Activated B cell treated with CpG ODN at 0.5 μM for 24 hours (primary cell): ENCODE measurements at places on chromosomes 3 and 15. TPM values are rescaled to one million over a fixed set of nuclear protein-coding genes. Genes with fewer than 3 reads are reported as not detected.
A peak's percentile ranks its signal among the peaks of the same experiment; 100 is the strongest.

- H3K4me1 ChIP-seq: no peaks in the 10 kb centered on the region
- no peak overlapping the region for H3K4me3 ChIP-seq
- H3K27ac ChIP-seq: no peak overlapping the region
- no peaks in the 10 kb centered on the region for H3K36me3 ChIP-seq
- H3K27me3 ChIP-seq: no peaks in the 10 kb centered on the region
Observed at GRCh38 chr3:175077216-175077615, 218.1 kb downstream of the NAALADL2 start.

DNA sequence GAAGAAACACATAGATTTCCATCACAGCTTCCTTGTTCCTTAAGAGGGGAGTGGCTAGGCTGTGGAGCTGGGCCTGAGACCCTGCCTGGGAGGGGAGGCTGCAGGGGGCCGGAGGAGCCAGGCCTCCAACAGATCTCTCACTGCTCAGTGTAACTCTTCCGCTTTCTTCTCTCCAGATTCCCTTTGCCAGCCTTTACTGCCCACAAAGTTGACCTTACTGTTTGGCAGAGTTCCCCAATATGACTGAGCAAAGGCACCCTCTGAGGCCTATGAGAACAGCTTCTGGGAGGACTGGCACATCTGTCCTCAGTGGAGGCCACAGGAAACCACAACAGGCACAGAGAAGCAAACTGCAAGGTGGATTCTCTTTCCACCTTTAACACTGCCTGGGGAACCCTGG lies 38.1 kb downstream of the SLCO2A1 start:
- no peaks in the 10 kb centered on the region for H3K4me1 ChIP-seq
- H3K27ac ChIP-seq: no peak overlapping the region
- H3K4me3 ChIP-seq: no peak overlapping the region
- H3K36me3 ChIP-seq: no peaks in the 10 kb centered on the region
- H3K27me3 ChIP-seq: peaks cover 11% of the 10 kb centered on the region

DNA sequence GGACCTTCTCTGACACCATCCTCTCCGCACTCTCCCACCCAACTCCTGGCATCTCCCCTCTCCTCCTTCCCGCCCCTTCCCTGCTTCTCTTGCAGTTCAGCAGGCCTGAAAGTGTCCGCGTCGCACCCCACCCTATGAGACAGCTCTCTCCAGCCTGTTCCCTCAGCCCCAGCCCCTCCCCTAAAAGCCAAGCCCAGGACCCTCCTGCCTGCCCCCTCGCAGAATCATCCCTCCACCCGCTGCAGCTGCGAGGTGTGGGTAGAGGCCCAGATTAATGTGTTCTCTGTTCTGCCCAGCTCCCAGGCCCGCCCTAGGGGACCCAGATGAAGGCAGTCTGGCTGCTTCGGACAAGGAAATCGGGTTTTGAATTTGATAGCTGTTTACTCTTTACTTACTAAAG lies 410 bp downstream of the PRR23E start:
- no peak overlapping the region for H3K4me3 ChIP-seq
- no peaks in the 10 kb centered on the region for H3K36me3 ChIP-seq
- no peak for DNase-seq
- H3K4me1 ChIP-seq: no peaks in the 10 kb centered on the region

DNA sequence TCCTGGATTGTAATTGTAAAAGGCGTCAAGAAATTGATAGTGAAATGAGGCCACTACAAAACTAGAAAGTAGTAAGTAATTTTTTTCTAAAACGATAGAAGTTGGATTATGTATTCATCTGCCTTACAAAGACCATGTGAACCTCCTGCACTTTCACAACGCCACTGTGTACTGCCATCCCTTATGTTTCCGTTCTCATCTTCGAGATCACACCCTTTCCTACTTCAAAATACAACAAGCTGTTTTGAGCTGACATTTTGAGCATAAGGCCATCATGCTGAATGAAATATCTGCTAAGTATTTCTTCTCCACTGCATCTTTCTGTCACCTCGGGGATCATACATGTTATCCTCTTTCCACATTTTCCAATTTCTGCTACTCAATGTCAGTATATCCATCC lies 885.5 kb downstream of the ROBO1 start:
- no peak overlapping the region for H3K4me3 ChIP-seq
- no peaks in the 10 kb centered on the region for H3K4me1 ChIP-seq
- no peaks in the 10 kb centered on the region for H3K27me3 ChIP-seq

DNA sequence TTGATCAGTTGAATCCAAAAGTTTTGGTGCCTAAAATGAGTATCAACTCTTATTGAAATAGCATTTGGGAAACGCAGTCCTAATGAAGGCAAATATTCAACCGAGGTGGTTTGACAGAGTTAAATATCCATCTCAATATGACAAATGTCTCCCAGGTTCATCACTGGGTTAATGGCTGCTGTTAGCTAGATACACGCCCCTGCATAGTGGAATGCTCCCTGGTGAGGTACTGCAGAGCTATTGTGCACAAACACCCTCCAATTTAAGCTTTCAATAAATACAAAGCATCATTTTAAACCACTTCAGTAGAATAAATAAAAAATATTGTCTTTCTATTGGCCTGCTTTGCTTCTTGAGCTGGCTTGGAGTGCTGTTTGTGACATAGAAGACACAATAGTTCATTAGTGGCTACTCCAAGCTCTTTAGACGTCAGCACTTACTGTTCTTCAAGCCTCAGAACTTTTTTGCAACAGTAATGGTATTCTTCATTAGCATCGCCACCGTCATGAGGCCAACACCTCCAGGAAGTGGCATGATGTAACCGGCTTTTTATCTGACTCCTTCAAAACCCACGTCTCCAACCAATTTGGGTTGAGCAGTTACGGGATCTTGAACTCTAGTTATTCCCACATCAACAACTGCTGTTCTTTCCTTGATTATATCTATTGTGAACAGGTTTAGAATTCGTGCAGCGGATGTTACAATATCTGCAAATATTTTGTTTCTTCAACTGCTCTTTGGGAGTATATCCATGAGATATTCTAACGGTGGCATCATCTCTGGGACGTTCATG lies 1159.6 kb upstream of the EPHA6 start:
- no peak overlapping the region for H3K27ac ChIP-seq
- no peaks in the 10 kb centered on the region for H3K27me3 ChIP-seq
- H3K4me3 ChIP-seq: no peak overlapping the region
- no peak for DNase-seq

GRCh38 chr3:151795276-151795675 lies 18.6 kb upstream of the AADAC start:
- H3K36me3 ChIP-seq: no peaks in the 10 kb centered on the region
- H3K27ac ChIP-seq: no peak overlapping the region
- DNase-seq: no peak
- peaks cover 2% of the 10 kb centered on the region for H3K27me3 ChIP-seq
- no peaks in the 10 kb centered on the region for H3K4me1 ChIP-seq
- H3K4me3 ChIP-seq: no peak overlapping the region

DNA sequence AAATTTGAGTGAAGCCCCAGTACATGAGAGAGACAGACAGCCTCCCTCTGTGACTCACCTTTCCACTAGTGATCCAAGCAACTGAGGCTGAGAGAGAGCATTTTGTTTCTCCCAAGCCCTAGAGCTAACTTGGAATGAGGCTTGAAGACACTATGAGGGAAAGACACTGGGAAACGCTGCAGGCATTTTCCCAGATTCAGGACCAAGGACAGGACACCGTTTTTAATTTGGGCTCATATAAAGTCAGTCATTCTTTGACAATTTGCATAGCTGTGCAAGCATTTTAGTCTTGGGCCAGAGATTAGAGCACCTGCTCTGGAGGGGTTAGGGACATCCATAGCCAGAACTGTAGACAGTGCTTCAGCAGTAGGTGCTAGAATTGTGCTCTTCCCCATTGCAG lies 249.0 kb downstream of the AGBL1 start:
- H3K36me3 ChIP-seq: no peaks in the 10 kb centered on the region
- H3K27ac ChIP-seq: no peak overlapping the region
- H3K27me3 ChIP-seq: no peaks in the 10 kb centered on the region
- H3K4me3 ChIP-seq: no peak overlapping the region
- DNase-seq: no peak
- H3K4me1 ChIP-seq: no peaks in the 10 kb centered on the region

- no peaks in the 10 kb centered on the region for H3K4me1 ChIP-seq
- no peak for DNase-seq
- no peaks in the 10 kb centered on the region for H3K27me3 ChIP-seq
- H3K27ac ChIP-seq: no peak overlapping the region
Observed at GRCh38 chr3:131896285-131896684, 138.5 kb downstream of the CPNE4 start.

- no peaks in the 10 kb centered on the region for H3K4me1 ChIP-seq
- H3K36me3 ChIP-seq: no peaks in the 10 kb centered on the region
- H3K27me3 ChIP-seq: peaks cover 1% of the 10 kb centered on the region
- no peak overlapping the region for H3K4me3 ChIP-seq
- H3K27ac ChIP-seq: no peak overlapping the region
- no peak for DNase-seq
Observed at GRCh38 chr3:171658841-171659240, 151.4 kb downstream of the PLD1 start.

GRCh38 chr3:31906182-31906581 lies 74.9 kb downstream of the OSBPL10 start:
- peak overlapping the region; percentile 18 for H3K27ac ChIP-seq
- peaks cover 8% of the 10 kb centered on the region for H3K36me3 ChIP-seq
- peaks cover 92% of the 10 kb centered on the region for H3K4me1 ChIP-seq
- no peak for DNase-seq

GRCh38 chr3:194777729-194778128 lies 92.0 kb downstream of the FAM43A start:
- no peaks in the 10 kb centered on the region for H3K36me3 ChIP-seq
- peaks cover 10% of the 10 kb centered on the region for H3K27me3 ChIP-seq
- H3K4me3 ChIP-seq: no peak overlapping the region
- peaks cover 6% of the 10 kb centered on the region for H3K4me1 ChIP-seq
- no peak overlapping the region for H3K27ac ChIP-seq
- no peak for DNase-seq

- H3K4me3 ChIP-seq: no peak overlapping the region
- DNase-seq: no peak
- no peak overlapping the region for H3K27ac ChIP-seq
Observed at GRCh38 chr15:48722764-48723661, 77.5 kb upstream of the FBN1 start.

DNA sequence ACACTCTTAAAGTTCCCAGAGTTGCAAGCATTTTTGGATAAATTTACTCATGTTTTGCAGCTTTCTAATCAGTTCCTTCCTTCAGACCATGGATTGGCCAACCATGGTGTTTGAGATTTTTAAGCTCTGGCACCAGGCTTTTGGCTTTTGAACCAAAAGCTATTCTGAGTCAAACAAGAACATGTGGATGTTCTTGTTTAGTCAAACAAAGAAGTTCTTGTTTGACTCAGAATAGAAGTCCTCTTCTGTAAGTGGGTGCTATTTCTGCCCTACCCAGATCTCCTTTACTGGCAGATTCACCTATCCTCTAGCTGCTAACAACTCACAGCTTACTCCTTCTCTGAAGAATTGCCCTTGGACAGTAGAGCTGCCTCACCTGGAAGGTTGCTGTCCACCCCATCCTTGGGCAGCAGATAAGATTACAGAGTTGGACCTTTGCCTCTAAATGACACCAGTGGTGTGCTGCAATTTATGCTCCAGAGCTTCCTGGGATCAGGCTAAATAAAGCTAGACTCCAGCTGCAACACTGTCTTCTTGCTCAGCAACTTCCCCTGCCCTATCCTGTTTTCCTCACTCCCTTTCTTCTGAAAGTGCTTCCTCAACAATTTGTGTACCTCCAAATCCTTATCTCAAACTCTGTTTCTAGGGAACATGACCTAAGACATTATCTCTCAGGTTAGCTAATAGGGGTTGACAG lies 65.6 kb downstream of the COL6A6 start:
- no peaks in the 10 kb centered on the region for H3K36me3 ChIP-seq
- no peaks in the 10 kb centered on the region for H3K27me3 ChIP-seq
- DNase-seq: no peak
- no peaks in the 10 kb centered on the region for H3K4me1 ChIP-seq
- H3K4me3 ChIP-seq: no peak overlapping the region
- no peak overlapping the region for H3K27ac ChIP-seq

DNA sequence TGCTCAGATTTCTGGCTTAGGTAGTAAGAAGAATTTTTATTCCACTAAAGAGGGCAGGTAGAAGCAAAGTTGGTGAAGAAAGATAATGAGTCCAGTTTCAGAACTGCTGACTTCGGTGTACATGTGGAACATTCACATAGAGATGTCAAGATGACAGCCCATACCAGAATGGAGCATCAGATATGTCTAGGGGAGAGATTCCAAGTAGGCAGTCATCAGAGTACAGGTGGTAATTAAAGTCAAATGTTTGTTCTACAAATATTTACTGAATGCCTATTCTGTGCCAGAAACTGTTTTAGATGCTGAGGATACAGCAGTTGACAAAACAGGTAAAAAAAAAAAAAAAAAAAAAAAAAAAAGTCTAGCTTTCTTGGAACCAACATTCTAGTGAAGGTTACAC lies 81.9 kb downstream of the FGF12 start:
- no peaks in the 10 kb centered on the region for H3K36me3 ChIP-seq
- H3K27ac ChIP-seq: no peak overlapping the region
- no peaks in the 10 kb centered on the region for H3K27me3 ChIP-seq
- no peak overlapping the region for H3K4me3 ChIP-seq
- DNase-seq: no peak
- no peaks in the 10 kb centered on the region for H3K4me1 ChIP-seq

- no peak overlapping the region for H3K4me3 ChIP-seq
- DNase-seq: no peak
- no peaks in the 10 kb centered on the region for H3K36me3 ChIP-seq
- no peak overlapping the region for H3K27ac ChIP-seq
Observed at GRCh38 chr3:33885496-33885895, 87.1 kb downstream of the PDCD6IP start.

The ZNF501 gene
- total RNA-seq: 6.2 and 6.5 TPM in 2 replicates

The CHL1 gene
- 6.8 and 7.4 TPM in 2 replicates for total RNA-seq

The SCG5 gene
- total RNA-seq: 0.27 TPM in 1 of 2 replicates, not detected in the other

The TLE3 gene
- 106 and 110 TPM in 2 replicates for total RNA-seq

The AQP9 gene
- 0.10 TPM in 1 of 2 replicates, not detected in the other for total RNA-seq

The CDCP1 gene
- not detected in 2 replicates for total RNA-seq
